ENCODE measurements at places on chromosomes 4 and X. TPM values are rescaled to one million over a fixed set of nuclear protein-coding genes. Genes with fewer than 3 reads are reported as not detected.
A peak's percentile ranks its signal among the peaks of the same experiment; 100 is the strongest.

PPEF1 gene
- not detected for polyA plus RNA-seq

- DNase-seq = no peak
Measured at GRCh38 chrX:49250066-49250465, 14.4 kb downstream of the FOXP3 start.

- DNase-seq = no peak
Measured at GRCh38 chr4:107972605-107973004, 17.1 kb upstream of the HADH start.

- DNase-seq = no peak
Measured at GRCh38 chrX:46882266-46882665, 30.0 kb upstream of the JADE3 start.

GRCh38 chr4:91325495-91325894 is 978.3 kb upstream of the GRID2 start:
- no peak for DNase-seq

DNA sequence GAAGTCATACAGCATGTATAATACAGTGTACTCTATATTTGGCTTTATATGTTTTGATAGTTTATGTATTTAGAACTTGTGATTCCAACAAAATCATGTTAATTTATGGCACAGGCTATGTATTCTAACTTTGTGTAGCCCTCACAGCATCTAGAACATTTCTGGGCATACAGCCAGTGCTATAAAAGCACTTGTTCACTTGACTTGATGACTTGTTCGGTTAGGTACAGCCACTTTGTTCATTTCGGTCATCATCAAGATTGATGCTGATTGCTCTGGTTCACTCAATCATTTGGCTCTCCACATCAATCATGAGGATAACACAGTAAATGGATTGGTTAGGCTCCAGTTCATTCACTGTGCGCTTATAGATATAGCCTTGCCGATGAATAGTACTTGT is 97.6 kb upstream of the IRS4 start:
- DNase-seq = no peak

GRCh38 chr4:176883681-176884418 is 91.1 kb upstream of the VEGFC start:
- DNase-seq = peak; percentile 98

GNRHR gene
- polyA plus RNA-seq = not detected

DNA sequence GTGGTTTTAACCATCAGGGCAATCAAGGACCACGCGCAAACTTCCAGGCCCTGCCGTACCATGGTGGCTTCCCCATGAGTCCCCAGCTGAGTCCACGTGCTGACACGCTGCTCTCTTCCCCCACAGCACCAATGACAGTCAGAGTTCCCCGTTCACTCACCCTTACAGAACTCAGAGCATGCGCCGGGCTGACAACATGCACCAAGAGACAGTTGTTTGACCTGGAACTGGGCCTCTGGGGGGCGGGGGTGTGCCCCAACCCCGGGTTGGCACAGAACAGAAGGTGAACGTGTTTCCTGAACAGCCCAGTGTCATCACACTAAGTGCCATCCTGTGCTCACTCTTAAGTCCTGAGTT is 29.4 kb downstream of the IRF2 start:
- DNase-seq = no peak

DNA sequence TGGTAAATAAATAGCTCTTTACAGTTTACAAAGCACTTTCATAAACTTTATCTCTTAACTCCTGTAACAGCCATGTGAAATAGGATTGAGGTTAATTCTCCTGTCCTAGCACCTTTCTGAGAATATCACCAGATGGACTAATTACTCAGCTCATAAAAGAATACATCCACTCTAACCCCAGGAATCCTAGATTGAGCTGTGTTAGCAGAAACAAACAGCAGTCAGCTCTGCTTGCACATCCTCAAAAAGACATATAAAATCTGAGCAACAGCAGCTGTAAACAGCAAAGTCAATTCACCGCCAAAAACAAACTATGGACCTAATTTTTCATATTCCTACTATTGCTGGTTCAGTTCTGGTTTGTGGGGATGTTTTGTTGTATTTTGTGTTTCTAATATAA is 182.8 kb downstream of the QDPR start:
- DNase-seq = no peak

DNA sequence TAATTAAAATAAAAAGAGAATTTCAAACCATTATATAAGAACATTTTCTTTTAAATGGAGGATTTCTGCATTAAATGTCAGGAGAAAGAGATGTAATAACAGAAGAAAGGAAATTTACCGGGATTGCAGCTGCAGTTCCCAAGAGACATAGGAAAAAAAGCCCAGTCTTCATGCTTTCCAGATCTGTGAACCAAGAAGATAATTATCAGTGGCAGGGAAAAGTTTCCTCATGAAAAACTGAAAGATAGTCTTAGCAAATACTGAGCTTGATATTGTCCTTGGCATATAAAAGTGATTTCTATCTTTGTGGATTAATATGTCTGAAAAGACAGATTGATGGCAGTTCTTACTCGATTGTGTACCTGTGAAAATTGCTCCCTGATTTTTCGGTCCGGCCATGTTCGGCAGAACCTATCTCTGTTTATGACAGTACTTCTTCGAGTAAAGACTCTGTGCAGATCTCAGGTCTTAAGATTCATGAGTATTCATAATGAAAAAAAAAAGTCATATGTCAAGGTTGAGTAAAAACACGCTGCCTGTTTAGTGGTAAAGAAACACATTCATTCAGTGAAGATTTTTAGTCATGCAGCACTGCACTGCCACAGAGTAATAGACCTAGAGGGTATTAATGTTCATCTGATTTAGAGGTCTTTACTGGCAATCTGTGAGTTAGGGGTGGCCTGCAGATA is 29.6 kb downstream of the SPARCL1 start:
- DNase-seq = no peak

RNF212 gene
- polyA plus RNA-seq = 2.9 TPM

DNA sequence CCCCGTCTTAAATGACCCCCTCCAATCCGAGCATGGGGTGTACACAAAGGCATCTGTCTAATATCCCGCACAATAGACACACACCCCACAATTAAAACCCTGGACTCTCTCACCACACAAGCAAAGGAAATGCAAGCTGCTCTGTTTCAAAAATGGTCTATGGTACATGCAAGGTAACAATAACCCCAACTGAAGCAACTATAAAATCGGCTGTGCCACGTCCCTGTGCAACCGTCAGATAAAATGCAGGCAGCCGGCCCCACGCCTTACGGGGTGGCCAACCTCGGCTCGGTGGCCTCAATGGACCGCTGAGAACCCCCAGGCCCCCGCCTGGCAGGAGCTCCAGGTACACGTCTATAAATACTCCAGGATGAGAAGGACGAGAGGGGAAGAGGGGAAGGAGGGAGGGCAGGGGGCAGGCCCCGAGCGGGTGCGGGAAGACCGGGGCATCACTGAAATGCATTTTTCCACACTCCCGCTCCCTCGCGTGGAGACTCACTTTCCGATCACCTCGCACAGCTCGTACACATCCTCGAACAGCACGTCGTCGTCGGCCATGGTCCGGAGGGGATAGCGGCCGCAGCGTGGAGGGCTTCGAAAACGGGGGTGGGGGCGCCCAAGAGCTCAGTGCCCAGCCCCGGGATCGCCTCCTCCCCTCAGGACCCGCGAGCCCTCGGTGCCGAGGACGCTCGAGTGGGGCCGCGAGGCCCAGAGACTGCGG is 763 bp downstream of the CASK start:
- DNase-seq = no peak

- DNase-seq = no peak
Measured at GRCh38 chr4:26682436-26682835, 98.6 kb downstream of the TBC1D19 start.

DNA sequence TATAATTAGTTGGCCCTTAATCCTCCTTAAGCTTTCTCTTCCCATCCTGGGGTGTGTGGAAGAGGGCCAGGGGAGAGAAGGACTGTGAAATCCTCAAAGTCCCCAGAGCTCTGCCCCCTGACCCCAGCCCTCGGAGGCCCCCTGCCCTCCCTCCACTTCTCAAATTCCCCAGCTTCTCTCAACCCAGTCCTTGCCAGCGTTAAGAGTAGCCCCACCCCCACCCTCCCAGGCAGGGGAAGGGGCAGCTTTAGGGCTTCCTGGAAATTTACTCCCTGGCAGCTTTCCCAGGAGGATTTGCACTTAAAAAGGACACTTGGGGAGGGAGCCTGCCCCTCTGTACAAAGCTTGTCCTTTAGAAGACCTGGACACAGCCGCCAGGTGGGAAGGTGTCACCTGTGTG is 11.8 kb upstream of the CD40LG start:
- DNase-seq = no peak

- DNase-seq = no peak
Measured at GRCh38 chr4:186727169-186727976, 3.7 kb upstream of the FAT1 start.

DNA sequence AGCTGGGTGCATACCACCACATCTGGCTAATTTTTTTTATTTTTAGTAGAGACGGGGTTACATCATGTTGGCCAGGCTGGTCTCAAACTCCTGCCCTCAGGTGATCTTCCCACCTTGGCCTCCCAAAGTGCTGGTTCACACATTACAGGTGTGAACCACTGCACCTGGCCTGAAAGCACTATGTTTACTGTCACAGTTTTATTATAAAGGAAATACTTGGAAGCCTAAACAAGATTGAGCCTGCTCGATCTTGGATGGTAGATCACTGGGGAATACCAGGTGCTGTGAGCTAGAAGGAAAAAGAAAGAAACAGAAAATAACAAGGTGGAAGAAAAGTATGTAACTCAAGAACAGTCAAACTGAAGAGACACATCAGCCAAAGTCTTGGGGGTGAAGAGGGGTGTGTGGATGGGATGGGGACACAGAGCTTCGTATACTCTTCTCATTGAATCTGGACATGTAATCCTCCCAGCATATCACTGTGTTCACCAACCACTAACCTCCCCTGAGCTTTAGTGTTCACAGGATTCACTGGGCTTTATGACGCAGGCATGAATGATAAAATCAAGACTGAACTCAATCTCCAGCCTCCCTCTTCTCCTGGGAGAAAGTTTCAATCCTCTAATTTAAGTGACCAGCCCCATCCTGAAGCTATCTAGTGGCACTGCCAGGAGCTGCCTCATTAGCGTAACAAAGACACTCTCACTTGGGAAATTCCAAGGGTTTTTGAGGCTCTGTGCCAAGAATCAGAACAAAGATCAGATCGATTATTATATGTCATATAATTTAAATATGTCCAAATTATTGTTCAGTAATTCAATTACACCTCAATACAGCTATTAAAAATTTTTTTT is 40.9 kb downstream of the PDS5A start:
- no peak for DNase-seq

- DNase-seq = no peak
Measured at GRCh38 chr4:125741825-125742452, 427.2 kb downstream of the FAT4 start.
